GM12878 (cell line): ENCODE measurements at places on chromosomes 1 and 21.

DNA sequence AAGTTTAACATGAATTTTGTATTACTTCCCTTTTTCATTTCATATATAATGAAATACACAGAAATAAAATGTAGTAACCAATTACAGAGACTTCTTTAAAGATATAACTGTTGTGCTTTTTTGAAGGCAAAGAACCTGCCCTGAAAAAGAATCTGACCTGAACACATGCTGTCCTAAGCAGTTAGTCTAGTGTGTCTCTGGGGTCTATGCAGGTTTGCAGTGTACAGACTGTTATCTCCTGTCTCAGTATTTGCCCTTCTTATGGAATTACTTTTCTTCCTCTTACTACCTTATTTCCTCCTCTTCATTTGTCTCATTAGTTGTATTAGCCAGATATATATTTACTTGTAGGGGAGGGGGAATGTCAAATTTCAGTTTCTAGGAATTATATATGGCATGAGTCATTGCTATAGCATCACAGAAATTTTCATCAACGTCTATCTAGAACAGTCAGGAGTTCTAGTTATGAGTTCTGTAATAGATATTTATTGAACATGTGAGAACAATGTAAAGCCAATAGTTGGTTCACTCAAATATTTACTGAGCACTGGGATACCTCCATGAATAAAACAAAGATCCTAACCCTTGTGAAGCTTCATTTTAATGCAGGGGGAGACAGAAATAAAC, 28.4 kb upstream of the PLEKHO1 start:
- DNase-seq, result no peak

- DNase-seq, result no peak
Measured at GRCh38 chr1:116265931-116266863, 106.8 kb upstream of the ATP1A1 start.

GRCh38 chr21:44706706-44707581, 4.4 kb downstream of the TSPEAR start:
- DNase-seq, result no peak

GRCh38 chr1:35324486-35324885, 56.0 kb downstream of the ZMYM4 start:
- no peak for DNase-seq

DNA sequence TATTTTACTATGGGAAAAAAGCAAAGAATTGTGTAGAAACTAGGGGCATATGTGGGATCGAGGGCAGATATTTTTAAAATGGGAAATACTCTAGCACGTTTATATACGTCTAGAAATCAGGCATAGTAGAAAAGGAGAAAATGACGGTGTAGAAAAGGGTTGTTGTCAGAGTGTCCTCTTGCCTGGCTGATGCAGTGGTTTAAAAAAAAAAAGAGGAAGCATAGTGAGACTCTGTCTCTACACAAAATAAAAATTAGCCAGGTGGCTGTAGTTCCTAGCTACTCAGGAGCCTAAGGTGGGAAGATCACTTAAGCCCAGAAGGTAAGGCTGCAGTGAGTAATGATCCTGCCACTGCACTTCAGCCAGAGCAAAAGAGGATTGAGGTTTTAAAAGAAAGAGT, 64.7 kb upstream of the LRRC7 start:
- no peak for DNase-seq

- no peak for DNase-seq
Measured at GRCh38 chr1:36588972-36589371, 106.3 kb upstream of the CSF3R start.

DNA sequence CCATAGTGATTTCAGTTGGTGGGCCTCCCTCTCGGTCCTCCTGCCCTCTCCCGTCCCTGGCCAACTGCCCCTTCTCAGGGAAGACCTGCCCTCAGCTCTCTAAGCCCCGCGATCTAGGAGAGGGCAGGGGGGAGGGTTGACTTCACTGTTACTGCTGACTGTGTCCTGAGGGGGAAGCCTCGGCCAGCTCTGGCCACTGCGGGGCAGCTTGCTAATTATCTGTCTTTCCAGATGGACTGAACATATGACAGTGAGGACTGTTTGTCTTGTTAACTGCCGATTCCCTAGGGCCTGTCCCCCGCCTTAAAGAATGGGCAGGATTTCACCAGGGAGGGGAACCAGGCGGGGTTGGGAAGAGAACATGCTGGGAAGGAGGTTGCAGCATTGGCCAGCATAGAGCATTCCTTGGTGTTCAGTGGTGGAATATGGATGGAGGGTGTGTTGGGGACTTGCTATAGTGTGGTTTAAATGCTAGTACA, 22.9 kb downstream of the NIPAL3 start:
- DNase-seq, result no peak

DNA sequence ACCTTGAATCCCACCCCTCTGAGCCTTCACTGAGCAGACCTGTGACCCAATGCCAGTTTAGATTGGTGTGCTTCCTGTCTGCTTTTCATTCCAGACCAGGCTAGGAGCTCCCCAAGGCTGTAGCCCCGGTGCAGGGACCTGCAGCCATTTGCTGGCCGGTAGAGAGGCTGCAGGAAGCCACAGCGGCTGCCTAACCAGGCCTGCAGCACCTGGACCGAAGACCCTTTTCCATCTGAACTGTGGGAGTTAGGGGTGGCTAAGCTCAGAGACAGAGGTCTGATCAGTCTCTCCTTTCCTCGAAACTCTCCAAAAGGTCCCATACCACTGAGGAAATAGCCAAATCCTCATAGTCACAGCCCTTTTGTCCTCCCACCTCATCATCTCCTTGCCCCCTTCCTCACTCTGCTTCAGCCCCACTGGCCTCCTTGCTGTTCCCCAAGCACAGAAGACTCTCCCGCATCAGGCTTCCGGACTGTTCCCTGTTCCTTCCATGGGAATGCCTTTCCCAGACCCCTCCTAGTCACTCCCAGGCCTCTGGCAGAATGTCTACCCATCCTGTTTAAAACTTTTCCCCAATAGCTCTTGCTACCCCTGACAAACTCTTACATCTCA, 674 bp upstream of the TTC4 start:
- DNase-seq, result no peak

DNA sequence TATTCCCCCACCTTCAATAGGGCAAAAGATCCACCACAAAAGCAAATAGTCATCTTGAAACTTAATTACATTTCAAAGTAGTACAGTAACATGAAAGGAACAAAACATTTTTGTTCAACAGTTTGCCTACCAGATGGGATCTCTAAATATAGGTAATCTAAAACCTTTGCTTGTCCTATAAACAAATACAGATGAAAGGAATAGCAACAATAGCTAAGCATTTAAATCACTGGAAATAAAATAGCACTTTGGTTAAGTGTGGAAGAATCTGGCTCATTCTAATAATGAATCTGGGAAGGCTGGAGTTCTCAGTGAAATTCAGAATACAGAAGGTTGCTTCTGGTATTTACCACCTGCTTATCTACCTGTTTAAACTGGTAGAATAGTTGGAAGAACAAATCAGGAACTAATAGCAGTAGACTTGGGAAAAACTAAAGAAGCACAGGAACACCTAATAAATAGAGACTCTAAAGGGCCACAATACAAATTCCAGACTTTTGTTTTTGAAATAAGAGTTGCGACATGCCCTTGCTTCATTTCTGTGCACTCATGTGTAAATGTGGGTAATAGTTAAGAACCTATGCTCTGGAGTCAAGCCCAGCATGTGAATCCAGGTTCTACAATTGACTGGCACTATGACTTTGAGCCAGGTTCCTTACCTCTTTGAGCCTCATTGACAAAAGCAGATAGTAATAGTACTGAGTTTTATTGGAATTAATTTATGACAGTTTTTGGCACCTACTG, 2.3 kb upstream of the LYPLAL1 start:
- no peak for DNase-seq

GRCh38 chr1:31429583-31429982, 16.6 kb downstream of the SERINC2 start:
- no peak for DNase-seq

DNA sequence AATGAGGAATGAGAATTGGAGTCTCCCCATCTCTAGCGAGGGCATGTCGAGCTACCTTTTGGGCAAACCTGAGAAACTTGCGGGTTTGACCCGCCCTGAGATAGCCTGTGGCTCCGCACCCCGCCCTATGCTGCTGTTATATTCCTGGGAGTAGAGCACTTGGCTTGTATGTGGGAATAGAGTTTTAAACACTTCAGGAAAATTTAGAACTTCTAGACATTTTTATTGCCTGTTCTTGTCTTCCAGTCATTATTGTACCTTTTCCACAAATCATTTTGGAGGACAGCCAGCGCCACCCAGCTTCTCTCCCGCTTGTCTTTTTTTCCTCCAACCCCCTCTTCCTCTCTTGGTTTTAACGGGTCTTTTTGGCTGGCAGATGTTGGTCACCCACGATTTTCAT, 738 bp downstream of the GNPAT start:
- DNase-seq, result no peak
